ENCODE measurements at places on chromosomes 3 and 15.

- DNase-seq = no peak
Measured at GRCh38 chr3:123657111-123657510, 72.3 kb upstream of the HACD2 start.

DNA sequence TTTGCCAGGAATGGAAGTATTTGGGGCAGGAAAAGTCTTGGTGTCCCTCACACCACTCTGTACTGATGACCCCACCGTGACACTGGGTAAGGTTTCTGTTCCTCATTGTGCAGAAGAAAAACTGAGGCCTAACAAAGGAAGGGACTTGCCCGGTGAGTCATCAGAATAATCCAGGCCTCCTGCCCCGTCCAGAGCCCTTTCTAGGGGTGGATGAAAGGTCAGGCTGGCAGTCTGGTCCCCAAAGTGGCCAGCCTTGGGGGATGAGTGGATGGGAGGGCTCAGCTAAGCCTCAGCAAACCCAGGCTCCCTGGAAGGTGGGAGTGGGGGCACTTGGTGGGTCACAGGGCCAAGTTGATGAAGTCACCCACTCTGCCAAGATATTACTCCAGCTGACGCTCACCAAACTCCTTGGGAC is 2.3 kb upstream of the DNAH1 start:
- DNase-seq = no peak

DNA sequence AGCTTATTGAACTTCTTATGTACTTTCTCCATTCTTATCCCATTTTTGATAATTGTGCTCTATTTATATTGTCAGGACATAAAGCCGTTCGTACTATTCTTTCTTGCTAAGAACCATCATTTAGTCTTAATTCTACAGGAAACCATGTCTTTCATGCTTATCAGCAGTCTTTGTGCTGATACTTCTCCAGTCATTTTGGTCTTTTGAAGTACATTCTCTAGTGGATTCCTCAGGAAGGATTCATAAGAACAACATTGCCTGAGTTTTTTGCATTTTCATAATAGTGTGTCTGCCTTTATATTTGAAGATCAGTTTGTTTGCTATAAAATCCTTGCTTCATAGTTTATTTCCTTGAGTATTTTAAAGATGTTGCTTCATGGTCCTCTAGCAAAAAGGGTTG is 126.6 kb upstream of the NEO1 start:
- DNase-seq = no peak

GRCh38 chr3:118505784-118506183 is 528.9 kb downstream of the IGSF11 start:
- DNase-seq = no peak

DNA sequence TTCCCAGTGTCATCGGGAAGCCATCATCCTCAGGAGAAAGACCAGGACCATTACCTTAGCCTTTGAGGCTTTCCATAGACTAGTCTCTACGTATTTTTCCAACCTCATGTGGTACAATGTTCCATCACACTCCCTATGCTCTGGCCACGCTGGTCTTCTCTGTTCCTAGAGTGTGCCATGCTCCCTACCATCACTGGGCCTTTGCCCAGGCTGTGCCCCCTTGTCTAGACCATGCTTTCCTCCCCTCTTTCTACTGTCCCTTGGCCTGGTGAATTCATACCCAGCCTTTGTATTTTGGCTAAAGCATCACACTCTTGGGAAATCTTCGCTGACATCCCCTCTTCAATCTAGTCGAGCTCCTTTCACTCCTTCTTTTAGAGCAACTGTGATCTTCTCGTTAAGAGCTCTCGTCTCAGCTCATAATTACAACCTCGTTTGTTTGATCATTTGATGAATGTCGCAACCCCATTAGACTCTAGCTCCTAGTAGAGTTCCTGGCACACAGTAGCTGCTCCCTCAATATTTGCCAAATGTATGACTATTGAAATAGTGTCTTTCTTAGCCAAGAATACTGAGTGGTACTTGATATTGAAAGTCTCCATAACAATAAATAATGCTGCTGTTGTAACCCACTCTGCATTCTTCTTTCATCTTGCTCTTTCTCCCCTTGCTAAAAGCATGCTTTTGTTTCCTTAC is 100.2 kb upstream of the FAM3D start:
- no peak for DNase-seq

All from right kidney (tissue), 9 donors.